ENCODE measurements at places on chromosomes 3 and 15. TPM values are rescaled to one million over a fixed set of nuclear protein-coding genes. Genes with fewer than 3 reads are reported as not detected.

The PRRT3 gene
- total RNA-seq = 4.4 TPM

The TERC gene
- 544 TPM for total RNA-seq

The P2RY1 gene
- 0.29 TPM for total RNA-seq

DNA sequence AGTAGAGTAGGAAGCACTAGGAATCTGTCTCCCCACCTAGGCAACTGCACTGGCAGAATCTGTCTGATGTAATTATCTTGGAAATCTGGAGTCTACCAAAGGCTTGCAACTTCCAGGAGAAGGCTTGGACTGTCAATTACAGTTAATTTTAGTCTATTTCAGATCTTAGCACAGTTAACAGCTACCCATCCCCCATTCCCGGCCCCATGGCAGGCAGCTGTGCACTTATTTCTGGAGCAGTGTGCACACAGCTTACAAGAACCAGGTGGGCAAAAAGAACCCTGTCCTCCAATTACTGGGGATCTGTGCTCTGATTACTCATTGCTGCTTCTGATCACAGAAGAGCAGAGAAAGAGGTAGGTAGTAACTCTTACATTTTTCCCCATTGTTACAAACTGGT is 12.3 kb upstream of the CDAN1 start:
- DNase-seq = no peak

- no peak for DNase-seq
Observed at GRCh38 chr3:125316246-125316645, 58.9 kb downstream of the ZNF148 start.

DNA sequence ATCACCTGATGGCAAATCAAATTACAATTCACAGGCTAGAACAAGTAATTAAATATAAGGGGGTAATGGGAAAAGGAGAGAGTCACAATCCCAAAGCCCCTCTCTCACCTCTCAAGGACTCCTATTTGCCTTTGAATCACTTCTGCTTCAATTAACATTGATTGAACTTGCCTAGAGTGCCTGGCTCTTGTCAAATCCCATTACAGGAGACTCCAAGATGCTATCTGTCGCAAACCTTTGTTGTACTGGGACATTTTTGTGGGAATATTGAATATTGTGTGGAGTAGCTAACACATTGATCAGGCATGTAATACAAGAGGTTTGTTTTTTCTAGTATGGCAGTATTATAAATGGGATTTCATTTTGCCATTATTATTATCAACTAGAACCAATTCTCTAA is 412.8 kb upstream of the AZI2 start:
- DNase-seq = no peak

GRCh38 chr3:65583188-65583587 is 455.5 kb downstream of the MAGI1 start:
- no peak for DNase-seq

DNA sequence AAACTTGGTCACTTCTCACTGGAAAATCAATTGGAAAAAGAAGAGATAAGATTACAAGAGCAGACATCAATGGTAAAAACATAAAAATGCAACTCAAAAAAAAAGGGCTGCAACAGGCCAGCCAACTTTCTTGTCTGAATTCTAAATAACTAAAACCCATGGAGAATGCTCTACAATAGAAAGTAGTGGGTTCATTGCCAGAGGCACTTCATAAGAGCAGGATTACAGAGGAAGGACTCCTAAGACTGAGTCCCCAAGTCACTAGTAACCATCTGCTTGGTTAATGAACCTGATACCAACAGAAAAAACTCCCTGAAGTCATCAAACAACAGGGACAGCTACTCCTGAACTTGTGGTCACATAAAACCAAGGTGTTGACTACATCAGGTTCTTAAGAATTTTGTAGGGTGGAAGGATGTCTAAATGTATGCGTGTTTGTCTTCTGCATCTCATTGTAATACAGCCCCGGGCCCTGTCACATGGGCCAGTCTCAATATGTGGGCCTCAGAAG is 148.6 kb downstream of the IMPG2 start:
- no peak for DNase-seq

DNA sequence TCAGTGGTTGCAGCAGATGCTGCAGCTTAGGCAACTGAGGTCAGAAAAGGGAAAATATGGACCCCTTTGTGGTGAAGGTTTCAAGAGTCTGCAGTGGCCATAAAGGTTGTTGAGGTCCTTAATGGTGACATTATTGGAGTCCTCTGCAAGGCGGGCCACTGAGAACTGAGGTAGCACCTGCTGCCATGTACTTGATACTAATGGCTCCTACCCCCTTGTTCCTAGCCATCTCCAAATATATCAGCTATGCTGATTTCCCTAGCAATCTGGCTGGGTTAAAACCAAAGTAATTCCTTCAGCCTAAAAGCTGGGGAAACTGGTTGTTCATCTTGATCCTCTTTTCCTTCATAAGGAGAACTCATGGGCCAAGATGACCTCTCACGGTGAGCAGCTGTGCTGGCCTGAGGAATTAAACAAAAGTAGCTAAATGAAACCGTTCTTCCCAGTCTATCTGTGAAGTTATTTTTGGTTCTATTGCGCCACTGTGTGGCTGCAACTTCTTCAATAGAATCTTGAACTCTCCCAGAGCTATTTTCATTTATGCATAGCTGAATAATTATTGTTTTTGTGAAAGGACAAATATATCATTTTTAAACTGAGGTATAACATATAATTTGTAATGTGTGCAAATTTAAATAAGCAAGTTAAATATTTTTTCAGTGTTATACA is 76.1 kb upstream of the PLSCR4 start:
- peak; percentile 84 for DNase-seq

- no peak for DNase-seq
Observed at GRCh38 chr15:91894606-91895005, 41.1 kb downstream of the SLCO3A1 start.

- no peak for DNase-seq
Observed at GRCh38 chr15:79136434-79137046, 46.0 kb upstream of the RASGRF1 start.

DNA sequence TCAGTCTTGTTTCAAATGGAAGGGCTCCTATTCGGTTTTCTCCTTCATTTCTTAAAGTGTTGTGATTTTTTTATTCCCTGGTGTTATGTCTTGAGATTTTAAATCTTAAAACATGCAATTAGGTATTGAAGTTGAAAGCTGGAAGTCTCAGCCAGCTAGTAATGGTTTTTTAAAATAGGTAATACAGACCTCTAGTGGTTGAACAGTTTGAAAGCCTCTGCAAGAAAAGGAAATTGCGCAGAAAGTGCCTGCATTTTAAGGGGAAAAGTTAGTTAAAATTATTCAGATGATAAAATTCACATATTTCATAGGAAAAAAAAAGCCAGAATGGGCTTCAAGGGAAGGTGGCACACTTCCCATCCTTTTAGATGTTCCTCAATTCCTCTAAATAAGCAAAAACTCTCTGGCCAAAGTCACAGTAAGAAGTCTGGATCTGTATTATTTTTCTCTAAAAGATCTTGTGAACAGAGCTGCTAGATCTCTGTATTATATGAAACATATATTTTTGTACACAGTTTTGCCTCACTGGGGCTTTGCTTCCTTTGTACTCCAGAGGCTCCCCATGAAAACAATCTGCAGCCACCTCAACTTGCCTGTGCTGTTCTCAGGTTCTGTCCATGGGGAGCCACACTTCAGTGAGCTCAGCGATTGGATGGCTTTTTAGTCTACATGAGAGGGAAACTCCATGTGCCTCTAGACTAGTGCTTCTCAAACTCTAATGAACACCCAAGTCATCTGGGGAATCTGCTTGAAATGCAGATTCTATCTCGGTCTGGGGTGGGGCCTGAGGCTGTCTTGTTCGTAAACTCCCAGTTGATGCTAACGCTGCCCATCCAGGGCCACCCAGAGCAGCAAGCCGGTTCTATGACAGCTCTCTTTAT is 21.5 kb downstream of the AGTR1 start:
- peak; percentile 26 for DNase-seq
